ENCODE measurements at places on chromosomes 7 and 10.
A peak's percentile ranks its signal among the peaks of the same experiment; 100 is the strongest.

GRCh38 chr10:36899652-36900051, 225.7 kb upstream of the ANKRD30A start:
- DNase-seq, result no peak

- DNase-seq, result no peak
These were observed 77.2 kb downstream of the ZNF680 start for GRCh38 chr7:64485623-64486022.

DNA sequence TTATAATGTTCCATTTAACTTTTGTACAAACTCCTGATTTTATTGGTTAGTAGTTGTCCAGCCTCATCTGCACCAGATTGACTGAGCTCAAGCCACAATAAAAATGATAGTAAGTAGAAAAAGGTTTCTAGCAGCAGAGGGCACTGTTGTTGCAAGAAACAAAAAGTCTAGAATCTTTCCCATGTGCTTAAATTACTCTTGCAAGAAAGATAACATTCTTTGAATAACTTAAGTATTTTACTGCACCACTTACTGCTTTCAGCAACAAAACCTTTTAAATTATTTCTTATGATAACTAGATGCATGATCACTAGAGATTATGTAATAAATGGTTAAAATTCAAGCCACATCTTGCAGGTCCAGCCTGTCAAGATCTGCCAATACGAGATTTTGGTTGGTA, 27.0 kb downstream of the LMOD2 start:
- DNase-seq, result peak; percentile 44

DNA sequence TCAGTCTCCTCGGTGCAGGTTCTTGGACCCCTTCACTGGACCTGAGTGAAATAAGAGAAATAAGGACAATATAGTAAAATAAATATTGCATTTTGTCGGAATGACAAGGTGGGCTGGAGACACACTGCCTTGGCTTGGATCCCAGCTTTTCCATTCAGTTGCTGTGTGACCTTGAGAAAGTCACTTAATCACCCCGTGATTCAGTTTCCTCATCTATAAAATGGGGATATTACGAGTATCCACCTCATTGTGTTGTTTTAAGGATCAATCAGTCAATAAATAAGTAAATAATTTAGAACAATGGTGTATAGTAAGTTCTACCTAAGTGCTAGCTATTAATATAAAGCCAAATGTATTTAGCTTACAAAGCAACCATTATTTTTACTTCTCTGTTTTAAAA, 29.1 kb downstream of the HK1 start:
- no peak for DNase-seq

DNA sequence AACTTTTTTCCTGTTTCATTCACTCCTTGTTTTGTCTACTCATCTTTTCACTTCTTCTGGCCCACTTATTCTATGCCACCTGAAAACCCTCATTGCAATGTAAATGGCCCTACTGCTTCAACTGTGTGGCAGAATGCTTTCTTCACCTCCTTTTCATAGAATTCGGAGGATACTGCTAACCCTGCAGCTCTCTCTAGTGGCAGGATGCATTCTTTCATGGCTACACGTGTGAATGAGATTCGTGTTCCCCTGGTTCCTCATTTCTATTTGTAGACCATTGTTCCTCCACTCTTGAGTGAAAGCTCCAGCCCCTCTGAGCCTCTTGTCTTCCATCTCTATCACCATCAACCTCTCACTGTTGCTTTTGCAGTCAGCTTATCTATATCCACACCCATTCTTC, 20.9 kb upstream of the CYP26C1 start:
- DNase-seq, result no peak

DNA sequence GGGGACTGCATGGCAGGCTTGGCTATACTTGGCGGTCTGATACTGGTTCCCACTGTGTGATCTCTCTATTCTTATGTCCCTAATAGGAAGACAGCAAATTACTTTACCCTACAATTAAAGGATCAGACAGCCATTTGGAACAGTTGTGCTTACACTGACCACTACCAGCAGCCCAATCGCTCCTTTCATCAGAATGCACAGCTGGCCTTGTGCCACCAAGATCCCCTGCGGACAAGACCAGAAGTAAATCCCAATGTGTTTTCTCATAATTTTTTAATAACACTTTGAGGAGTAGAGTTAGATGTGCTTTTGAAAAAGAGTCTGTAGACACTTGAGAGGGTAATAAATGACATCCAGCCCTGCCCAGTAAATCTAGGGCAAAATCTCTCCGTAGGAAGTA, 297.2 kb upstream of the ZNF32 start:
- no peak for DNase-seq

Data from non-pigmented ciliary epithelial cell (primary cell).